ENCODE measurements at places on chromosomes 5 and 9.

- peak; percentile 37 for DNase-seq
These were observed 14.2 kb upstream of the AGGF1 start for GRCh38 chr5:77015938-77016569.

DNA sequence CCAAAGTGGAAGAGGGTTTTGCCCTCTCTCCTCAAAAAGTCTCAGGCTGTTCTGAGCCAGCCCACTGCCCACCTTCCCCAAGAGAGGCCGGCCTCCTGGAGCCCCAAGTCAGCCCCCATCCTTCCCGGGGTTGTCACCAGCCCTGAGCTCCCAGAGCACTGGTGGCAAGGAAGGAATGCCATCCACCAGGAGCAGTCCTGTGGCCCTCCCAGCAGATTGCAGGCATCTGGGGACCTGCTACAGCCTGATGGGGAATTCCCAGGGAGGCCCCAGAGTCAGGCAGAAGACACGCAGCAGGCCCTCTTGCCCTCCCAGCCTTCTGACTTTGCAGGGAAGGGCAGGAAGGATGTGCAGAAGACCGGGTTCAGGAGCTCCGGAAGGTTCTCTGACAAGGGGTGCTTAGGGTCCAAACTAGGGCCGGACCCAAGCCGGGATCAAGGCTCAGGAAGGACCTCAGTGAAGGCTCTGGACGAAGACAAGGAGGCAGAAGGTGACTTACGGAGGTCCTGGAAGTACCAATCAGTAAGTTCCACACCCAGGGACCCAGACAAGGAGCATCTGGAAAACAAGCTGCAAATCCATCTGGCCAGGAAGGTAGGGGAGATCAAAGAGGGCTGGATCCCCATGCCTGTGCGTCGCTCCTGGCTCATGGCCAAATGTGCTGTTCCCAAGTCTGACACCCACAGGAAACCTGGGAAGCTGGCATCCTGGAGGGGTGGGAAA lies 3.7 kb downstream of the SPATA31E1 start:
- no peak for DNase-seq

- DNase-seq = no peak
These were observed 547.0 kb downstream of the PDE4D start for GRCh38 chr5:59346514-59346913.

DNA sequence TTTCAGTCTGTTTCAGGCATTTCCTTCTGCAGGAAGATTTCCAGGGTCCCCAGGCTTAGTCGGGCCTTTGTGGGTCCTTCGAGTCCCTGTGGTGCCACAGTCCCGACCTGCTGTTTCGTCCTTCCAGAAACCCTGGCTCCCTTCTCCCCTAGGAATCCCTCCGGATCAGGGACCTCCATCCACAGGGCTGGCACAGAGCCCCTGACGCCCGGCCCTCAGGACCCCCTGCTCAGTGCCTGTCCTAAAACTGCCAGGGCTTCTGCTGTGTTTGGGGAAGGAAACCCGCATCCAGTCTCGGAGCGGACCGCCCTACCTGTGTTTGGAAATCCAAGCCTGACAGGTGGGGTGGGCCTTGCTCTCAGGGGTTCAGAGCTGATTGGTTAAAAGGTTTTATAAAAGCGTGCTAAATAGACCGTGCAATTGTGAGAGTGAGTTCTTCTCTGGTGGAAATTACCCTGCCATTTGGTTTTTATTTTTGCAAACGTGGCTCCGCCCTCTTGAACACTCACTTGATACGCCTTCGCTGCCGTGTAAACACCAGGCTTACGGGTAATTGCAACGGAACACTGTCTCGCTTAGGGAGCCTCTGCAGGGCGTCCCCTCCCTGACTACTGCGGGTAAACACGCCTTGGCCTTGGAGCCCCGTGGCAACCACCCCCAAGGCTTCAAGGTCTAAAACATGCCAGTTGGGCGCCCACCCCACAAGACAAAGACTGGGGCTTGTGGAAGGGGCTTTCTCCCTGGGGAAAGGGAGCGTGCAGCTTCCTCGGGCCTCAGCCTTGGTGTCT lies 121.2 kb downstream of the PHF2 start:
- no peak for DNase-seq

GRCh38 chr9:127119320-127119709 lies 3.1 kb downstream of the ANGPTL2 start:
- no peak for DNase-seq

GRCh38 chr9:112059145-112059965 lies 115.7 kb downstream of the SUSD1 start:
- peak; percentile 90 for DNase-seq

- DNase-seq = no peak
These were observed 87.4 kb upstream of the GNA14 start for GRCh38 chr9:77735494-77735893.

- DNase-seq = peak; percentile 91
These were observed 11.8 kb downstream of the BRD3 start for GRCh38 chr9:134055981-134056461.

DNA sequence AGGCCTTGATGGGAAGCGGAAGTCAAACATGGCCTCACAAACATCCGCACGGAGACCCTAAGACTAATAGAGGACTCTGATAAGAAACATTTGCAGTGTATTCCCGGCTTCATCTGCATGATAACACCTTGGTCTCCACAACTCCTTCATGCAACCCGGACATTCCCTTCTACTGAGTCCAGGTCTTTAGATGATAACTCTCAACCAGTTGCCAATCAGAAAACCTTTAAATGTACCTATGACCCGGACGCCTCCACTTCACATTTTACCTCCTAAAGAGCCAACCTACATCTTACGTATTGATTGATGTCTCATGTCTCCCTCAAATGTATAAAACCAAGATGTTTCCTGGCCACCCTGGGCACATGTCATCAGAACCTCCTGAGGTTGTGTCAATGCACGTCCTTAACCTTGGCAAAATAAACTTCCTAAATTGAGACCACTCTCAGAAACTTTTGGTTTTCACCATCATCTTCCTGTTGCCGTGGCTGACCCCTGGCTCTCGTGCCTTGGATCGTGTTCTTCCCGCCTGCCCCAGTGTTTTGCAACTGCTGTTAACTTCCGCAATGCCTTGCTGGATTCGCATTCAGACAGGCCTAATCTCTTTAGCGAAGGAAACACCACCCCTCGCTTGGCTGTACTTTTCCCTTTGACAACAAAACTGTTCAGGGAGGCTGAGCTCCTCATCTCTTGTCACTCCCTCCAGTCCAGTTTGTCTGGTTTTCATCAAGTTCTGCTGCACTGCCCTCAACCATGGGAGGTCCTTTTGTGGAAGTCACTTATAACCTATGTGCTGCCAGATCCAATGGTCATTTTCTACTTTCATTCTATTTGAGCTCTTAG lies 1.1 kb upstream of the DAP start:
- no peak for DNase-seq

DNA sequence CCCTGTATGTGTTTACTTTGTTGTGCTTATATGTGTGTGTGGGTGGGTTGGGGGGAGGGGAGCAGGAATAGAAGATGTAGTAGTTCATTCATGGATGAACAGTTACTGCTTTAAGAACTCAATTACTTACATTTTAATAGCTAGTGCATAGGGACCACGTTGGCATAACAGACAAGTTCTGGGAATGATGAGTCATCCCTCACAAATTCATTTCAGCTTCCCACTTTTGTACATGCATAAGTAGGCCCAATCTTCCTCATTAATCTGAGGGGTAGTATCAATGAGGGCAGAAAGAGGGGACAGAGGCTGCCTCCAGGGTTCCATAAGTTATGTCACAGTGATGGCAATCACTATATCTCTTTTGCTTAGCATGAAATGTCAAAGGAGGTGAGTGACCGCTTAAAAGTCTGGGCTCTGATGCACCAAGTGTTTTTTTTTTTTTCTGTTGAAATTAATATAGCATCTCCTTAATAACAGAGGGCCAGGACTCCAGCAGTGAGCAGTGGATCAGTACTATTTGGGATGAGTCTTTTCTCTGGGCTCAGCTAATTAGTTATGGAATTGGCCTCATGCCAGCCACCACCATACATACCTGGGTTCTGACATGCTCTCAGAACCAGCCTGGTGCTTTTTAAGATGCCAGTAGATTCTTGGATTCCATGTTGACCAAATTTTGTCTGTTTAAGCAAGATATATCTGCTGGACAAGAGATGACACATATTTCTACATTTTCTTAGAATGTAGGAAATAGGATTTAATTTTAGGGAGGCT lies 37.1 kb downstream of the PRDM6 start:
- DNase-seq = no peak

GRCh38 chr5:96963267-96963666 lies 27.4 kb downstream of the LNPEP start:
- no peak for DNase-seq

- DNase-seq = peak; percentile 32
These were observed 14.2 kb upstream of the NRARP start for GRCh38 chr9:137316012-137316981.

- no peak for DNase-seq
These were observed 117.6 kb upstream of the ARRDC3 start for GRCh38 chr5:91500758-91501157.

- no peak for DNase-seq
These were observed 103.0 kb downstream of the NPR3 start for GRCh38 chr5:32814141-32814540.

DNA sequence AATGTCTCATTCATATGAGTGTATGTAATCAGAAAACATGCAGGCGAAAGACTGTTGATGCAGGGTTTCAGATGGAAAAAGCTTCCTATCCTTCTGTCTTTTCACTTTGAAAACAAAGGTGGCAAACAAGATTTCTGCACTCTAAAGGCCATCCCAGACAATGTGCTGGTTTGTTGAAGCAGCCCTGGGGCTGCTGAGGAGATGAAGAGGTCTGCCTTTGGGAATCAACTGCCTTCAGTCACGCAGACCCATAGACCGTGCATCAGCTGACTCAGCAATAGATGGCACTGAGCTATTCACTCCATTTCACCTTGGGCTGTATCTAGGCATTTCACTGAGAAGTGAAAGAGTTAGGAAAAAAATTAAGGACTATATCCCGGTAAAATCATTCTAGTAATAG lies 60.5 kb upstream of the C5orf46 start:
- no peak for DNase-seq

DNA sequence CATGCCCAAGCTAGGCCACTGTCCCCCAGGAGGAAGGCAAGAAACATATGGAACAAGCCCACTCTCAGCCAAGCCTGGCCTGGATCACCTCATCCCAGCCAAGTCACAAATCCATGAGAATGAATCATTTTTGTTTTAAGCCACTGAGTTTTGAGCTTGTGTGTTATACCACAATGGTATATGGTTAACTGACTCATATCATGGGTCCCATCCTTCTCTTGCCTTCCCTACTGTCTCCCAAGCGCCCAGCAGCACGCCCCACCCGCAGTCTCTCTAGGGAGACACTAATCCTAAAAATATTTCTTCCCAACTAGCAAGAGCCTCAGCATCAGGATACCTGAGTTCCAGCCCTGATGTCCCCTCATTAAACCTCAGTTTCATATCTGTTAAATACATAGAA lies 248.1 kb downstream of the CDK5RAP2 start:
- peak; percentile 22 for DNase-seq

DNA sequence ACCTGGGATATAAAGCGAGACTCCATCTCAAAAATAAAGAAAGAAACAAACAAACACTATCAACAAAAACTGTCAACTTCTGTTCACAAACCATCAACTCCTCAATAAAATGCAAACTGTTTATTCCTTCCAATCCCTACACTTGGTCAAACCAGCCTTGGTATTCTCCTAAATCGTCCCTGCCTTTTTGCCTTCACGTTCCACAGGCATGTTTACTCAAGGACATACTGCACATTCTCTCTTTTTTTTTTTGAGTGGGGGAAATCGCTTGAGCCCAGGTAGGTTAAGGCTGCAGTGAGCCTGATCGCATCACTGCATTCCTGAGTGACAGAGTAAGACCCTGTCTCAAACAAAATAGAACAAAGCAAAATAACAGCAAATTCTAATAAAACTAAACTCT lies 13.0 kb downstream of the UBAP2 start:
- no peak for DNase-seq

GRCh38 chr5:175671013-175671412 lies 13.1 kb downstream of the HRH2 start:
- DNase-seq = no peak

DNA sequence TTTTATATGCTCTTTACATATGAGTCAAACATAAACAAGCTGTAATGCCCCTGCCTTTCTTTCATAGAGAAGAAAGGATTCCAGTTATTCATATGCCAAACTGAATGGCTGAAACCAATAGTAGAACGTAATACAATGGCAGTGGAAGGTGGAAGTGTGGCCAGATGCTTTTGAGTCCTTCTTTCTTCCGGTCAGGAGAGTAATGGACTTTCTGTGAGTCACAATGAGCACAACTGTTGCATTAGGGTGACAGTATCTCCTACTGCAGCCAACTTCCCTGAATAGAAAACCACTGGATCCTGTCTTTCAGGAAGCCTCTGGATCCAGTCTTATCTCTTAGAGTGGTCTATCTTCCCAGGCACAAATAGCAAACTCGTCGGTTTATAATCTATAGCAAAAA lies 855.2 kb downstream of the MAT2B start:
- DNase-seq = no peak

Measured in mammary epithelial cell (primary cell).